NCI-H2029 treated with DMSO at 0.1 percent for 48 hours (cell line): ENCODE measurements at places on chromosomes 12 and 14.
A peak's percentile ranks its signal among the peaks of the same experiment; 100 is the strongest.

DNA sequence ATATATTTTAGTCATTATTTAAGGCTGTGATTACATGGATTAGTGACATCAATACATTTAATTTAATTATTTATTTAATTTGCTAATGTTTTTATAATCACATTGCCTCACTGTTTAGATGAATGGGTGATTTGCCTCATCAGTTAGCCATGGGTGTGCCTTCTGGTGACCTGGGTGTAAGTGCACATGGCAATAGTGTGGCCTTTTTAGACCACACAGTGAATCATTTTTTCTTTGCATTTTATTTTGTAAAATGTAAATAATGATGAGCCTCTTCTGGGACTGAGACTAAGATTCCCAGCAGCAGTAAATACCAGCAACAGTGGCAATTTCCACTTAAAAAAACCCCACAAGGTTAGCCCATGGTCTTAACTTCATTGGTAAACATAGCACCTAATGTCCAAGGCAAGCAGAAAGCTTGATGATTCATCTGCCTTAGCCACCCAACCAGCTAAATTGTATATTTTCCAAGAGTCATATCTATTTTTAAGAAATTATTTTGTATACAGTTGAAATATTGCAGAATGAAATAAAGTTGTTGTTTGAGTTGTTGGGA is 235.9 kb upstream of the NOVA1 start:
- DNase-seq: no peak

DNA sequence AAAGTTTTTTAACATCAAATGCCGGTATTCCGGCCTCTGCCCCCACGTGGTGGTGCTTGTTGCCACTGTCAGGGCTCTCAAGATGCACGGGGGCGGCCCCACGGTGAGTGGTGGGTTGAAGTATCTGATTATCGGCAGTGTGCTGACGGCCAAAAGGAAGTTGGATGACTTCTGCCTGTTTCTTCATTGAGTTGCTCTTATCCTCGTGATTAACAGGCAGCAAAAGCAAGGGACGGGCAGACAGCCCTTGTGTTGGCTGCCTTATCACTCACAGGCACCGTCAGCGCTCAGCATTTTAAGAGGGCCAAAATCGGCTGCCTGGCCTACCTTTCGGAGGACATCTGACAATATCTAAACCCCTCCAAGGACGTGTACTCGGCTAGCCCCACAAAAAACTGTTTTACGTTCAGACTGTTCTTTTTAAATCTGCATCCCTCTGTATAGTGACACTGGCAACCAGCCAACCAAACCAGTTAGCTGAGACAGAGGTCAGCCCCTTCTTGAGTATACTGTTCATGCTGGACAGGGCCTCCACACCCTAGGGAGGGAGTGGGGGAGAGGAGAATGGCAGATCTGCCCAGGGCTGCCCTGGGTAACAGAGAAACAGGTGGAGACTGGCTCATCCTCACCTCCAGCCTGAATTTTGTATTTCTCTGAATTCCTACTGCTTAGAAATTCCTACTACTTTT is 22.9 kb upstream of the AKAP5 start:
- no peak for DNase-seq

DNA sequence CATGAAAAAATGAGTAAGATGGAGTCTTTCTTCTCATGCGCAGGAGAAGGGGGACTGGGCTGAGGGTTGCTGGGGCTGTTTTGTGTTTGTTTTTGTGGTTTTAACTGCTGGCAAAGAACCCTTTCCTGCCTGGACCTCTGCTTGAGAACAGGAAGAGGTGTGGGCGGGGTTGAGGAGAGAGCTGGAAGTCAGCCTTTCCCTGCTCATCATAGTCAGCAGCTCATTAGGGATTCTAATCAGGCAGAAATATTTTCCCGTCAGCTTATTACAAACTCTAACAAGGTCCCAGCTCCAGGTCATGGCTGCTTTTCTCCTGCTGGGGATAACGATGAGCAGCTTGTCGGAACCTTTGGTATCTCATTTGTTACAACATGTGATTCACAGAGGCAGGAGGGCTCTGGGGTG is 185.0 kb upstream of the NRXN3 start:
- no peak for DNase-seq

DNA sequence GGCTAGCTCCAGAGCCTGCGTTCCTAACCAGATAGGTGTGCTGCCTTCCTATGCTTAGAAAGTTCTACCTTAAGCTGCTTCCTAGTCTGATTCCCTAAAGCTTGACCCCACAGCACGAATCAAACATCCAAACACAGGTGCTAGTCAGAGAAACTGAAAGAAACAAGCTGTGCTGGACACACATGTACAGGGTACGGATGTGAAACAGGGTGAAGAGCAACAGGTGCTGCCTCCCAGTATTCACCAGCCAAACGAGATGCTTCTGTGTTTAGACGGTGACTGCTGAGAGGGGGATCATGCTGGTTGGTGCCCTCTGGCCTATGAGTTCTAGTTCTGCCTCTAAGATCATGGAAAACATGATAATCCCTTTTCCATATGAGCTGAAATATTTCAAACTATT is 105.3 kb downstream of the GRIP1 start:
- DNase-seq: no peak

DNA sequence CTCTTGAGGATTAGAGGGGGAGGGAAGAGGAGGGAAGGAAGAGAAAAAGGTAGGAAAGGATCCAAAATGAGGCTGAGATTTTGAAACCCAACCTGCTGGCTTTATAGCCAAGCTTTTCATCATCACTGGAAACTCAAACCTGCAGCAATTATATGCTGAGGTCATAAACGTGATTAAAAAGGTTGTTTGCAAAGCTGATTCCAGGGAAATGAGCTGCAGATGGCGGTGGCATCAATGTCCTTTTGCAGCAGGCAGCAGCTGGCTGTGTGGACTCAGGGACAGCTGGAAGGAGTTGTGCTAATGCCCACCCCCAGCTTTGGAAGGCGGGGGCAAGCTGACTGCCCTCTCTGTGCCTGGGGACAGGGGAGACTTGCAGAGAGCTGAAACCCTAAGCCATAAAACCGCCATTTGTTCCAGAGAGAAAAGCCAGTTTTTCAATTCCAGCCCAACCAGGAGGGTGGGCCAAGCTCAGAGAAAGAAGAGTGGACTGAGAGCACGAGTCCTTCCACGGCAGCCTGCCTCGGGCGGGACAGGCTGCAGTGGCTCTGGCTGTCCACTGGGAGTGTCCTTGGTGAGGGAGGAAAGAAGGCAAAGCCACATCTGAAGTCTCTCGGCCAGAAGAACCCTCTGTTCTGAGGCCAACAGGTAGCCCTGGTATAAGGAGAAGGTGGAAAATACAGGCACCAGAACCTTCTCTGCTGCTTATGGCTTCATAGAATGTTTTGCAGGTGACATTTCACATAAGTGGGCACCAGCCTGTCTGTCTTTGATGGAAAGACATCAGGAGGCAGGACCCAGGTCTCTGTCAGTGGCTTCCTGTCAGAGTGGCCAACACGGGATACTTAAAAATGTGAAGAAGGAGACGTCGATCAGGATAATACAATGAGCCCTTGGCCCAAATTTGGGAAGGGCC is 90.7 kb downstream of the SINHCAF start:
- DNase-seq: peak; percentile 62

- DNase-seq: peak; percentile 26
Observed at GRCh38 chr12:24212496-24212895, 263.0 kb upstream of the SOX5 start.

- DNase-seq: no peak
Observed at GRCh38 chr12:121079736-121080272, 40.8 kb upstream of the OASL start.

- DNase-seq: no peak
Observed at GRCh38 chr14:30195941-30196340, 268.3 kb upstream of the PRKD1 start.

- DNase-seq: no peak
Observed at GRCh38 chr12:4323396-4323795, 2.4 kb downstream of the TIGAR start.

DNA sequence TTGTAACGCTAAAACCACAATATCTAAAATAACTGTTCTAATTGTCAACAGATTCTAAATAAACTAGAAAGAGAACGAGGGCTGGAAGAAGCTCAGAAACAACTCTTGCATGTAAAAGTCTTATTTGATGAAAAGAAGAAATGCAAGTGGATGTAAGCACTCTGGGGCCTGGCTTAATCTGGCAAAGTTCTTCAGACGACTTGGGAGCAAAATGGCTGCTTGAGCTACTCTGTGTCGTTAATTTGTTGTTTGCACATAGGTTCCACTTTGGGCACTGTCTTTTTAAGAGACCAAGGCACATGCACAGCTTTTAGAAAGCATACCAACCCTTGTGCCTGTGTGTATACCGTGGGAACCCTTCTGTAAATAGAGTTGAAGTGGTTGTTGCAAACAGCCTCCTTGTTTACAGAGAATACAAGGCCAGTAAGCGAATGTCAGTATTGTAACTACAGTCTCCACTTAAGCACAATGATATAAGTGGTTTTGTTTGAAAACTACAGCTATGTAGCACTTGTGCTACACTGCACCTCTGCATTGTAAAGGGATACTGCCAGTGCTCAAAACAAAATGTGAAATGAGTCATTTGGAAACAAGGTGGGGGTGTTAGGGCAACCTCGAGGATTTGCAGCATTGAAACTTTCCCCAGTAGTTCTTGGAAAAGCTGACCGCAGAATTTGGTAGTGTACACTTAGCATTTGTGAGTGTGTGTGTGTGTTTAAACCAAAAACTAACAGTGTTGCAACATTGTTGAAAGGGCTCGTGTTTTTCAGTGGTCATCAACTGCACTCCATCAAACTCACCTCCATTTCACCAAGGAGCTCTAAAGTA is 154.3 kb downstream of the CEP83 start:
- DNase-seq: peak; percentile 86

- DNase-seq: no peak
Observed at GRCh38 chr12:107411792-107412535, 273.6 kb upstream of the PWP1 start.

DNA sequence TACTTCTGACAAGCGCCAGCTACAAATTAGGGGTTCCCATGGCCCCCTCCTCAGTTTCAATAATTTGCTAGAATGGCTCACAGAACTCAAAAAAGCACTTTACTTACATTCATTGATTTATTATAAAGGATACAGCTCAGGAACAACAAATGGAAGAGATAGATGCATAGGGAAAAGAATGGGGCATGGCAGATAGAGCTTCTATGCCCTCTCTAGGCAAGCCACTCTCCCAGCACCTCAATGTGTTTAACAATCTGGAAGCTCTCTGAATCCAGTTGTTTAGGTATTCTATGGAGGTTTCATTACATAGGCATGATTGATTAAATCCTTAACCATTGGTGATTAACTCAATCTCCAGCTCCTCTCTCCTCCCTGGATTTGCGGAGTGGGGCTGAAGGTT is 184.5 kb upstream of the DAAM1 start:
- DNase-seq: no peak

GRCh38 chr12:22971701-22972191 is 346.8 kb downstream of the ETNK1 start:
- DNase-seq: no peak

GRCh38 chr12:31298515-31298910 is 27.4 kb downstream of the SINHCAF start:
- no peak for DNase-seq

DNA sequence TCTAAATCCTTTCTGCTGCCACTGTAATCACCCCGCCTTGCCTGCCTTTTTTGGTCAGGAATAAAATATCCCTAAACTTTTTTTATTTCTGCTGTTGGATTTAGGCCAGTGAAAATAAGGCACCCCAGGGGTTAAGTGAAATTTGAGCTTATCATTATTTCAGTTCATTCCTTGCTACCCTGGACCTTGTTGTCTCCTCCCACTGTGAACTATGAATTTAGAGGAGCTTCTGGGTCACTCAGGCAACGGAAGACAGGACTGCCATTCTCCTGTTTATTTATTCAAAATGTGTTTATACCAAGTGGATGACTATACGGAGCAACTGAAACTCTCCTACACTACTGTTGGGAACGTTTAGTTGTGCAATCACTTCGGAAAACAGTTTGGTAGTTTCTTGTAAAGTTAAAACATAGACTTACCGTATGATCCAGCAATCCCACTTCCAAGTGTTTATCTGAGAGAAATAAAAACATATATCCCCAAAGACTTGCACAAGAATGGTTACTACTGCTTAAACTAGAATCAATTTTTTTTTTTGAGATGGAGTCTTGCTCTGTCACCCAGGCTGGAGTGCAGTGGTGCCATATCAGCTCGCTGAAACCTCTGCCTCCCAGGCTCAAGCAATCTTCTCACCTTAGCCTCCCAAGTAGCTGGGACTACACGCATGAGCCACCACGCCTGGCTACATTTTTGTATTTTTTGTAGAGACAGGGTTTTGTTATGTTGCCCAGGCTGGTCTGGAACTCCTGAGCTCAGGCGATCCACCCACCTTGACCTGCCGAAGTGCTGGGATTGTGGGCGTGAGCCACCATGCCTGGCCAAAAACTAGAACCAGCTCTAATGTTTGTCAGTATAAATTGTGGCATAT is 2.3 kb upstream of the TRAFD1 start:
- no peak for DNase-seq

GRCh38 chr12:78118036-78118435 is 287.3 kb downstream of the NAV3 start:
- no peak for DNase-seq

GRCh38 chr14:99309220-99309766 is 37.3 kb upstream of the BCL11B start:
- no peak for DNase-seq

- peak; percentile 49 for DNase-seq
Observed at GRCh38 chr12:113912760-113913329, 53.3 kb downstream of the RBM19 start.

DNA sequence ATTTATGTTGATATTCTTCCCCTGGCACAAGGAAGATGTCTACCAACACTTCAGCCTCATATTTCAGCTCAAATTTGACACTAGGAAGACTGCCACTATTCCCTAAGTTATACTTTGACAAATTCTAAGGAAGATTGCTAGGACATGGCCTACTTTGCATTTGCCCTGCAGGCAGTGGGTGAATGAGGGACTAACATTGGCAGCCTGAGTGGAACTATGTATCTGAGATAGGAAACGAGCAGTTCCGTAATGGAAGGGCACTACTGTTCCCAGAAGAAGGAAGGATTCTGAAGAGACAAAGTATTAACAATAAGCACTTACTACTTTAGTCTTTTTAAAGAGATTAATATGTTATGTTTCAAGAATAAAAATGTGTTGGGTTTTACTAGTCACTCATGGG is 115.1 kb downstream of the SLC16A7 start:
- no peak for DNase-seq

GRCh38 chr14:76525106-76525821 is 149.3 kb downstream of the ESRRB start:
- DNase-seq: no peak

DNA sequence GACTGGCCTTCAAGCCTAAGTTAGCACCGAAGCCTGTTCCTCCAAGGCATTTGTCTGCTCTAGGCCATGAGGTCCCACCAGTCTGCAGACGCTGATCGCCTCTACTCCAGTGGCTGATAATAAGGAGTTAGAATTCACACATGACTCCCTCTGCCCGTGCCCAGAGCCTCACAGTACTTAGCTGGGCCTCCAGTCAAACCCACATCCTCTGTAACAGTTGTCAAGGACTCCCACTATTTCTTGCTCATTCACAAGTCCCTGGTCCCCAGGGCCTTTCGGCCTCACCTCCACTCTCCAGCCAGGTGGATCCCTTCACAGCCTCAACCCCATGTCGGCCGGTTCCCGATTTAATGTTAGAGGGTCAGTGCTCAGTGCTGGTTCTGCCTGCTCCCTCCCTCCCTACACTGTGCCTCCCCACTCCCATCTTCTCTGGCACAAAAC is 6.3 kb upstream of the KRT5 start:
- no peak for DNase-seq
